Putamen (tissue), 1 donor: ENCODE measurements at places on chromosomes 2 and 18.
A peak's percentile ranks its signal among the peaks of the same experiment; 100 is the strongest.

GRCh38 chr2:149666809-149667320, 79.3 kb upstream of the MMADHC start:
- DNase-seq = no peak

DNA sequence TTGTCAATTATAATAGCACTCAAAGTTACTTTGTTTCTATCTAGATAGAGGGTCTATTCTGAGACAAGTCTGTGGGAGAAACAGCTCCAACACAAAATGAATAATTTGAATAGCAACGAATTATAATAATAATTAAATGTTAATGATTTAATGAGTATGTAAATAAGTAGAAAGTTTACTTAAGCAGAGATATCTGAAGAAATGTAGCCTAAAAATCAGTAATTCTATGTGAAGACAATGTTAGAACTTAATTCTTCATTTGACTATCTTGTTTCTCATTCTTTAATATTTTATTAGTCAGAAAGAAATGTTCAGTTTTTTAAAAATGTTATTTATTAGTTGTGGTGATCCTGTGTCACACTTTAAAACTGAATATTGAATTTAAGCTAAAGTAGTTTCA, 161.2 kb downstream of the PLEKHA3 start:
- no peak for DNase-seq

GRCh38 chr2:233114421-233114861, 54.3 kb downstream of the INPP5D start:
- no peak for DNase-seq

DNA sequence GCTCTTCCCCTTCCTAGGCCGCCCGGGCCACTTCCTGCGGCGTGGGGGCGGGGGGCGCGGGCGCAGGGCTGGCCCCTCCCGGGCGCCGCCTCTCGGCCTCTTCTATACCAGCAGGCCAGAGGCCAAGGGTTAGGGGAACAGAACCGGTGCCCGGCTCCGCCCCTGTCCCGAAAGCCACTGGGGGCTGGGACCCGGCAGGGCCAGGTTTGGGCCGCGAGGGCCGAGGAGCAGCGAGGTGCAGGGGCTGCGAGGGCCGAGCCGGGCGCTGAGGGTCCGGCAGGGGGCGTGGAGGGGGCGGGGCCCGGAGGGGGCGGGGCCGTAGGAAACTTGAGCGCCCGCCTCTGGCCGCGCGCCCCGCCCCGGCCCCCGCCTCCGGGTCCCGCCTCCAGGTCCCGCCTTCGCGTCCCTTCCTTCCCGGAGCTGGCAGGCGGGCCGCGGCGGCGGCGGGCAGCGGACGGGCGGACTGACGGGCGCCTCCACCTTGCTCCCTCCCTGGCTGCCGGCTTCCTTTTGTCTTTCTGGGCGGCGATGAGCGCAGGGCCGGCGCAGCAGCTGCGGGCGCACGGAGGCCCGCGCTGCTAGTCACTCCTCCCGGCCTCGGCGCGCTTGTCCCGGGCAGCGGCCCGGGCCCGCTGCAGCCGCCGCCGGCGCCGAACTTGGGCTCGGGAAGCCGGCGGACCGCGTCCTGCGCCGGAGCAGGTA, at the start of gene HPCAL1:
Gene HPCAL1 (plus strand): TSS at position 426 of the 702 bp plus-strand sequence. CDS start 116,854 bp downstream, outside the sequence.
- DNase-seq = peak; percentile 86

DNA sequence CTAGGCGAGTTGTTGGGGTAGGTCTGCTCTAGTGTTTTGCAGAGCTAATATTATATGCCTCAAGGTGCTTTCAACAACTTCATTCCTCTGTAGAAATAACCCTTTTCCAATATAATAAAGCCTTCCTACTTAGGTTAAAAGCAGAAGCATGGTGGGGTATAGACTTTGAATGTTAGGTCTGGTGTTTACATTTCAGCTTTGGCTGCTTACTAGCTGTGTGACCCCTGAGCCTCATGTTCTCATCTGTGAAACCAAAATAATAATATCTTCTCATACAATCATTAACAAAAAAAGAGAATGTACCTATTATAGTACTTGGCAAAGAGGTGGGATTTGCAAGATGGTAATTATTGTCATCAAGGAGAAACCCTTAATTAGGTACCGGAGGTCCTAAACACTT, 386.6 kb downstream of the NBAS start:
- no peak for DNase-seq

DNA sequence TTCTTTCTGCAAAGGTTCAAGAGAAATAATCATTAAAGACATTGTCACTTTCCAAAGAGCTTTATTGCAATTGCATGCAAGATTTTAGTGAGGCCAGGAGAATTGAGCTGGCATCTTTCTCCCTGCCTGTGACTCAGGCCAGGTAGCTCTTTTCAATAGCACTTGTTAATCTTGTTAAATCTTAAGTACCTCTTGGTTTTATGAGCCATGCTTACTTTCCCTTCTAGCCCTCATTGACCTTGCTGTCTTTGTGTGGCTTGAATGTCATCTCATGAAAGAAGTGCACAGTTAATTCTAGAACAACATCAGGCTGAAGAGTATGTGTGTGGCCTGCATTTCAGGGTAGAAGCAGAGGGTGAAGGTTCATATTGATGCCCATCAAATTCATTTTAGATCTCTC, 14.8 kb upstream of the LGALSL start:
- DNase-seq = no peak

GRCh38 chr2:191347881-191348280, 102.7 kb downstream of the MYO1B start:
- no peak for DNase-seq

- DNase-seq = no peak
Observed at GRCh38 chr2:7992612-7993602, 688.9 kb upstream of the ID2 start.

- peak; percentile 72 for DNase-seq
Observed at GRCh38 chr2:204842661-204843485, 297.6 kb downstream of the PARD3B start.

DNA sequence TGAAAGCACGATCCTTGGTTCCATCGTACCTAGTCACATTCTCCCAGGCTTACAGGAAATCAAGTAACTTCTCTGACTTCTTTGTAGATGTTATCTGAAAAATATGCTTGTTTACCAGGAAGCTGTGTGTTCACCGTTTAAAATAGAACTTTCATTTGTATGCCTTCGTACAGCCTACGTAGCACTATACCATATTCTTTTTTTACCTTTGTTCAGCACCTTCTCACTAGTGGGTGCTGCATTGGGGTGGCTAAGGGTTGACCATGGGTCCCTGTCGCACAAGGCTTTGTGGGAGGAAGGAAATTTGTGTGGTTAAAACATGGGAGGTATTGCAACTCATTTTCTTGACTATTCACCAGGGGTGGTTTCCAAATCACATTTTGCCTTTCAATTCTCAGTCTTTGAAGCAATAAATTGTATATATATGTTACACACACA, 16.6 kb downstream of the MALT1 start:
- no peak for DNase-seq

DNA sequence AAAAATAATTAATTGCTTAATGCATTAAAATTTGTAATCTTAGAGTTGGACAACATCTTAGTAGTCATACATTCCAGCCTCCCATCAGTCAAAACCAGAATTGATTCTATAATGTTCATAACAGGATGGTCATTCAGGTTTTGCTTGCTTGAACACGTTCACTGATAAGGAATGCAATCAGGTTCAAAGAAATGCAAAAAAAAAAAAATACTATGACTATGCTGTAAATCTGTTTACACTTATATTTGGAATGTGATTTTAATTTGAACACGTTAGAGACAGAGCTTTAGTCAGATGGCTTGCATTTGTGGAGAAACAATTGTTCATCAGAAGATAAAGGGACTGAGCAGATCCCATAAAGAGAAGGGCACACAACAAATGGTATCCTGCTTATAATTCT, 131.3 kb upstream of the UNC80 start:
- no peak for DNase-seq

DNA sequence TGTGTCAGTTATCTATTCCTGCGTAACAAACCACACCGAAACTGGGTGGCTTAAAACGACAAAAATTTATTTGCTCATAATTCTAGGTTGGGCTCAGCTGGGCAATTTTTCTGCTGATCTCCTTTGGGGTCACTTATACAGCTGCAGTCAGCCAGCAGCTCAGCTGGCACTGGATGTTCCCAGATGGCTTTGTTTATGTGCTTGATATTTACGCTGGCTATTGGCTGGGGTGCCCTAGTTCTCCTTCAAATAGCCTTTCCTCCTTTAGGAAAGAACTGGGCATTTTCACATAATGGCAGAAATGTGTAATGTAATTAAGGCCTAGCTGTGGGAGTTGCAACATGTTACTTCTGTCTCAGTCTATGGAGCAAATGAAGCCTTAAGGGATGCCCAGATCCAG, 142.2 kb downstream of the B3GNT2 start:
- DNase-seq = no peak

- no peak for DNase-seq
Observed at GRCh38 chr2:38156436-38156835, 80.5 kb upstream of the CYP1B1 start.

GRCh38 chr2:121579309-121579708, 48.6 kb downstream of the RNU4ATAC start:
- no peak for DNase-seq

DNA sequence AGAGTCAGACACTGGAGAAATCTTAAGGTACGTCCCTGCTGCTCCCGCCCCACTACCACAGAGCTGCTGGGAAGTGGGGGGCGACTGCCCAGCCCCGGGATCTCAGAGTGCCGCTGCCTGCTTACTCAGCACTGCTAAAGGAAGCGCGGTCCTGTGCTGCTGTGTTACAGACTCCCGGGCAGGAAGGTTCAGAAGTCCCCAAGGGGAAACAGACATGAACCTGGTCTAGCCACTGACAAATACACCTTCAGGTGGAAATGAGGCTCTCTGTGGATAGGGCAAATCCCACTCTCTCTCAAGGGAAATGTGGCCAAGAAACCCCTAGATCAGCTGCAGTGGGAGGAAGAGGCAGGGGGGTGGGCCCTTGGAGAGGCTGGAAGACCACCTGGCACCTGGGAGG, 13.7 kb downstream of the MTERF4 start:
- no peak for DNase-seq

DNA sequence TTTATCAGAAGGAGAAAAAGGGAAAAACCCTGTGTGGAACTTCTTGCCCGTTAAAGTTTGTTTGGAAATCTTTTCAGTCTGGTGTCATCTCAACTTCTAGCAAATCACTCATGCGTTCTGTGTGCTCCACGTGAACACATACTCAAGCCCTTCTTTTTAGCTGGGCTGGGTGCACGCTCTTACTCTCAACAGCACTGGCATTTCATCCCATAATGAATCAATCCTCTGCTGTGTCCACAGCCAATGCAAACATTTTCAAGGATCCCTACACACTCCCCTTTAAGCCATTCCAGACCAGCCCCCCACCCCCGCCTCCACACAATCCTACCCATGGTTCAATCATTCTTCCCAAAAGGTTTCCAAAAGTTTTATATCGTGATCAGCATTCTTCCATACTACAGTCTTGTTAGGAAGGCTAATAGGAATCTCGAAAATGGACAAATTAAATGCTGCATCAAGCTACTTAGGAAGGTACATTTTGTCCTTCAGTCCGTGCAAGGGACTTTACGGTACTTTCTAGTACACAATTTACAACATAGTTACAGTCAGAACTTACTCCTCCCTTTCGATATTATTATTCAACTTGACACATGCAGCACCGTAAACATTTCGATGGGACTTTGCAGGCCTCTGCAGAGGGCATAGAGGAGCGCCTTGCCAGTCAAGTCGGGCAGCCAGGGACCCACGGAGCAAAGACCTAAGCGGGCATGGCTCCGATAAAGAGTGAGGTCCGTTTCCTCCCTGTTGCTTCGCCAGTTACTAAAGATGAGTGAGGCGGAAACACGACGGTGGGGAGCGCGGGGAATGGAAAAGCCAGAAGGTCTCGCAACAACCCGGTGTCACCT, 1.4 kb downstream of the PTGR3 start:
- DNase-seq = no peak

- DNase-seq = no peak
Observed at GRCh38 chr2:8433390-8433789, 248.5 kb upstream of the ID2 start.

- no peak for DNase-seq
Observed at GRCh38 chr2:161709428-161709827, 85.2 kb downstream of the SLC4A10 start.

DNA sequence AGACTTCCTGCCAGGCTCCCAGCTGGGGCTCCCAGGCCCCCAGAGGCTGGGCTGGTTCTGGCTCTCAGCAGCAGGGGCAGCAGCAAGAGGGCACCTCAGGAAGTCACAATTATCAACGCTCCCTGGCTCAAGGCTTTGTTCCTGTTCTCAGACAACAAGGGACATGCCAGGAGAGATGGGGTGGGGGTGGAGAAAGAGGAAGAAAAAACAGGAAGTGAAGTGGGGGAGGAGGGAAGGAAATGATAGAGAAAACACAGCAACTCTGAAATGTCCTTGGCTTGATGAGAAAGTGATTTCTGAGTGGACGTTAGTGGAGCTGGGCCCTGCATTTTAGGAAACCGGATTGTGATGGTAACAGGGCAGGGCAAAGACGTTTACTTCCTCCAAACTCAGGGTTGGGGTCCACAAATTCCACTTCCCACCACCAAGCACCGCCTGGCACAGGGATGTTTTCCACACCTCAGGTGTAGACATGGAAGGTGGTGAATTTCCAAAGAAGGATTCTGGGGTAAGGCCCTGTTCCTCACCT, 40.4 kb downstream of the CYRIA start:
- no peak for DNase-seq

DNA sequence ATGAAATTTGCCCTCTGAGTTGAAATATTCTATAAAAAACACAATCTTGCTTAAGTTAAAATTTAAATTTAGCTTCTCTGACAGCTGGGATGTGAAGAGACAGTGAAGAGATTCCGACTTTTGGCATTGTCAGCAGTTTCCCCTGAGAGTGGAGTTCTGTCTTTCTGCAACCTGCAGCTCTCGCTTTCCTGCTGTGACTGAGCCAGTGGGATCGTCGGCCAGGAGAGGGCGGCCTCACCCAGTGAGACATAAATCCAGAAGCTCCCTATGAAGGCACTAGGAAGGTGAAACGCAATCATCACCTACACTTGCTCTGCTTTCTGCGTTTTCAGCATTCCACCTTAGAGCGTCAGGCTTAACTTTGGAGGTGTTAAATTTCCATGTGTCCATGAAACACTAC, 75.4 kb upstream of the HNMT start:
- peak; percentile 47 for DNase-seq

GRCh38 chr2:106080959-106081358, 113.1 kb downstream of the UXS1 start:
- DNase-seq = no peak

GRCh38 chr2:238973038-238973739, 125.3 kb downstream of the TWIST2 start:
- DNase-seq = no peak

GRCh38 chr18:79599441-79599931, 80.1 kb upstream of the CTDP1 start:
- DNase-seq = no peak

GRCh38 chr2:240143801-240144648, 3.6 kb upstream of the OTOS start:
- DNase-seq = peak; percentile 51

DNA sequence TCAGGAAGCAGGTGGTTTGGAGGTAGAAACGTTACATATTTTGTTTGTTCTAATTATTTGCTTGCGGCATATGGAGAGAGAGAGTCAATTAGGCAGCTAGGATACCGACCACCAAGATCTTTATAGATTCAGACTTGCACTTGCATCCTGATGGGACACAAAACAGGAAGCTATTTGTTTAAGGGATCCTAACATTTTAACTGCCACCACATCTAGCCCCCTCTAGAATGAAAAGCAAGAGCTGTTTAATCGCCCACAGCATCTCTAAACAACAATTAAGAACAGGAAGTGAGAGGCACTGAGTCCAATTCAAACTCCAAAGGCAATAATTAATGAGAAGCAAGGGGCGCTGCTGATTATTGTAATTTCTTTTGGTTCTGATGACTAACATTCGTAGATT, 182.0 kb upstream of the LINC00305 start:
- DNase-seq = no peak
